ENCODE measurements at places on chromosomes 1 and 21. TPM values are rescaled to one million over a fixed set of nuclear protein-coding genes. Genes with fewer than 3 reads are reported as not detected.

Gene OR2W3
- total RNA-seq, result 0.54 TPM

Gene HES4
- 1.4 TPM for total RNA-seq

DNA sequence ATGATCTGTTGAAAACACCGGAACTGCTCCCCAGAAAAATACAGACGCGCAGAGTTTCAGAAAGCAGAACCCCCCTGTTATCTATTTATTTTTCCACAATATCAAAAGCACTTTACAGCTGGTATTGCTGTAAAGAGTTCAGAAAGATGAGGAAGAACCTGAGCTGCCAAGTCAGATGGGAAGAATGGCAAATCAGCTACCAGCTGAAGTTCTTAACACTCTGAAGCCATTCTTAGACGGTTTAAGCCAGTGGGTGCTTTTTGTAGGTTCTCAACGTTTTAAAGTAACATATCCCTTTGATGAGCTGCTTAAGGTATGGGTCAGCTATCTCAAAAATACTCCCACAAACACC is 714 bp upstream of the AKIRIN1 start:
- peaks cover 1% of the 10 kb centered on the region for H3K36me3 ChIP-seq
- peaks cover 12% of the 10 kb centered on the region for H3K4me1 ChIP-seq
- H3K4me3 ChIP-seq, result peak overlapping the region; percentile 54
- peak overlapping the region; percentile 81 for H3K27ac ChIP-seq
- no peaks in the 10 kb centered on the region for H3K27me3 ChIP-seq
- peak; percentile 37 for DNase-seq

GRCh38 chr1:198064181-198064580 is 92.6 kb upstream of the NEK7 start:
- H3K27me3 ChIP-seq, result no peaks in the 10 kb centered on the region
- no peaks in the 10 kb centered on the region for H3K36me3 ChIP-seq
- no peaks in the 10 kb centered on the region for H3K4me1 ChIP-seq
- no peak overlapping the region for H3K27ac ChIP-seq
- DNase-seq, result peak; percentile 16

DNA sequence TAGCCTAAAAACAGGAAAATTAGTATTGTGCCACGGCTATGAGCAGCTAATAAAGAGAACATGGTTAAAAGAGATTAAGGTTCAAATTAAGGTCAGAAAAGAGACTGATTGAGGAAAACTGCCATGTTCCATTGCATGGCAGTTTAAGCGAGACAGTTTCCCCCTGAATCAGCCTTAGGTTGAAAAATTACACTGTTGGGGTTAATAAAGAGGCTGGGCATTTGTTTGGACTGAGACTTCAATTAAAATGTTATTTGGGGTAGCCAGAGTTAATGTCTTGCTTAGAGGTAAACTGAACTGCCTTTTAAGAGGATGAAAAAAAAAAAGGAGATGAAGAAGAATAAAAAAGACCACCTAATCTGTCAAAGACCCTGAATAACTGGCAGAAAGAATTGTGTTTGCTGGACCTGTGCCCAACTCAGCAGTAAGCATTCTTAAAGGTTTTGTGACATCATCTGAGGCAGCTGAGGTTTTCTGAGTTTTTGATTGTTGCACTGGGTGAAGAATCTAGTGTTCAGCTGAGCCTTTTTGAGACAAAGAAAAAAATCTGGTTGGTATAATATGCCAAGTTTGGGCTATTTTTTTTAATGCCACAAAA is 17.7 kb upstream of the PROX1 start:
- no peaks in the 10 kb centered on the region for H3K27me3 ChIP-seq
- DNase-seq, result no peak
- no peak overlapping the region for H3K4me3 ChIP-seq
- no peaks in the 10 kb centered on the region for H3K4me1 ChIP-seq
- H3K36me3 ChIP-seq, result no peaks in the 10 kb centered on the region

- H3K27ac ChIP-seq, result no peak overlapping the region
- H3K4me1 ChIP-seq, result no peaks in the 10 kb centered on the region
- H3K4me3 ChIP-seq, result no peak overlapping the region
Observed at GRCh38 chr1:236734141-236734765, 48.0 kb downstream of the ACTN2 start.

Data from IMR-90 (cell line).